ENCODE measurements at places on chromosomes 5 and 9. TPM values are rescaled to one million over a fixed set of nuclear protein-coding genes. Genes with fewer than 3 reads are reported as not detected.

GRCh38 chr5:172956936-172957335 is 2.3 kb upstream of the RPL26L1 start:
- no peak for DNase-seq

GRCh38 chr9:94563548-94563947 is 8.7 kb downstream of the PCAT7 start:
- DNase-seq = no peak

DNA sequence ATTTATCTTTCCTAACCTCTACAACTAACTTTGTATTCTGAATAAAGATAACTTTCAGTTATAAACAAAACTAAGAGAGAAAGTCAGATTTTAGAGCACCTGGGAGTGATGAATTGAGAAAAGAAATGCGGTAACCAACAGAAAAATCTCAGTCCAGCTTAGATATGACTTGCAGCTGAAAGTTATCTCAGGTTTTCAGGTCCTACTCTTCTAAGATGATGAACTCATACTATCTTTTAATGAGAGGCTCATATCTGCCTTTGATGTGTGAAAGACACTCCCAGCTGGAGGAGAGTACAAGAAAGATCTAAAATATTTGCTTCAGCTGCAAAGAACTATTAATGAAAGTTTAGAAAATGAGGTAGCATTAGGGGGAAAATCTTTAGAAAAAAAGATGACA is 190.5 kb downstream of the DENND1A start:
- no peak for DNase-seq

DNA sequence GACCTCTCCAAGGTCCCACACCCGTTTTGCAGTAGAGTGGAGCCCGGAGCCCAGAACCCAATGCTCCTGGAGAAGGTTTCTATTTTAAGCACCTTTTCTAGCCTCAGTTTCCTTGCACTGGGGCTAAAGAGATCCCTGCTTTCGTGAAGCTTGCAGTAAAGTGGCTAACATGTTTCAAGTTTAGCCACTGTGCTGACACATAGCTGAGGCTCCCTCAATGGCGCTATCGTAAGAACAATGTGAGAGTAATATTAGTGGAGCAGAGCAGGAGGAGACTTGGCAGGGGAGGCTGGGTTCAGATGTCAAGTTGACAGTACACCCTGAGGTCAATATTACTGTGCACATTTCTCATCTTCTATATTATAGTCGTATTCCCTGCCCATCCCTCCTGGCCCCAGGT is 7.9 kb downstream of the CTXN3 start:
- no peak for DNase-seq

DNA sequence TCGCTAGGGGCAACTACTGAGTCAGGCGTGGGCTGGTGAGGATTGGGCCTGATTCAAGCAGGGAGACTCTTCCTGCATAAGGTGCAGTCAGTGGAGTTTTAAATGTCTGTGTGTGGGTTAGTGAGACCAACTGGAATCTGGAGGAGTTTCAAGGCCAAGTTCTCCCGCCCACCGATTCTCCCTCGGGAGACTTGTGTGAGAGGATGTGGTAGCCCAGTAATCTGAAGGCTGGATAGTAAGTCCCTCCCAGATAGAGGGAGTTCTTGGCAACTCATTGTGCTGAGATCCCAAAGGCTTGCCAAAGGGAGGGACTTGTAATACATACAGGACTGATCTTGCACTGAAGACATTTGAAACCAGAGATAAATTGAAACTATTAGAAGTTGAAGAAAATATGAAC is 51.8 kb downstream of the WDR36 start:
- peak; percentile 91 for DNase-seq

DNA sequence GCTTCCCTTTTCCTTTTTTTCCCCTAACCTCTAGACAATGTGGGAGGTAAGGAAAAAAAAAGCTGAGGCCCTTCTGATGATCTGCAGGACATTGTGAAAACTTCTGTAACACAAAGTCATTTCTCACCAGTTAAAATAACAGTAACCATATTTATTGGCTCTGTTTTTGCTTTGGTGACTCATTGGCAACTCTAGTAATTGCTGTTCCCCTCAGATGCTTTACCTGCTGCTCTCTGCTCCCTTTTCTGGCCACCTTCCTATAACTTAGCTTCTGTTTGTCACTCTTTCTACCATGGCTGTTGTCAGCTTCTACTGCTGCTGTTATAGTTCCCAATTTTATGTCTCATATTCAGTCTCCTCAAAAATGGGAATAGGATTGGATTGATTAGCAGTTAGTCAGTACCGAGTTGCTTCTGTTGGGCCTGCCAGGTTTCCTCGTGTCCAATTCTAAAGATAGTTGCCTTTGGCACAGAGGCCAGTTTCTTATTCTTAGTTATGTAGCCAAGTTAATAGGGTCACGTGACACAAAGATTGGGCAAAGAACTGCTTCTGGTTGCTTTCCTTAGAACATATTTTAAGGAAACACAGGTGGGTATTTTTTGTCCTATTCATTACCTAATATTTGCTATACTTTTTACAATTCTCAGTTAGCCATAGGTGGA is 16.8 kb downstream of the SCAMP1 start:
- DNase-seq = peak; percentile 9

- DNase-seq = no peak
Measured at GRCh38 chr5:180839227-180839626, 21.8 kb downstream of the ZFP62 start.

GRCh38 chr5:119578937-119579336 is 50.4 kb upstream of the FAM170A start:
- peak; percentile 49 for DNase-seq

GRCh38 chr9:17926246-17926645 is 347.4 kb downstream of the SH3GL2 start:
- DNase-seq = peak; percentile 25

- DNase-seq = peak; percentile 95
Measured at GRCh38 chr5:177592010-177592834, at the start of gene TMED9. Gene TMED9 (plus strand): TSS chr5:177592203. CDS start chr5:177592215, 12 bp downstream.

DNA sequence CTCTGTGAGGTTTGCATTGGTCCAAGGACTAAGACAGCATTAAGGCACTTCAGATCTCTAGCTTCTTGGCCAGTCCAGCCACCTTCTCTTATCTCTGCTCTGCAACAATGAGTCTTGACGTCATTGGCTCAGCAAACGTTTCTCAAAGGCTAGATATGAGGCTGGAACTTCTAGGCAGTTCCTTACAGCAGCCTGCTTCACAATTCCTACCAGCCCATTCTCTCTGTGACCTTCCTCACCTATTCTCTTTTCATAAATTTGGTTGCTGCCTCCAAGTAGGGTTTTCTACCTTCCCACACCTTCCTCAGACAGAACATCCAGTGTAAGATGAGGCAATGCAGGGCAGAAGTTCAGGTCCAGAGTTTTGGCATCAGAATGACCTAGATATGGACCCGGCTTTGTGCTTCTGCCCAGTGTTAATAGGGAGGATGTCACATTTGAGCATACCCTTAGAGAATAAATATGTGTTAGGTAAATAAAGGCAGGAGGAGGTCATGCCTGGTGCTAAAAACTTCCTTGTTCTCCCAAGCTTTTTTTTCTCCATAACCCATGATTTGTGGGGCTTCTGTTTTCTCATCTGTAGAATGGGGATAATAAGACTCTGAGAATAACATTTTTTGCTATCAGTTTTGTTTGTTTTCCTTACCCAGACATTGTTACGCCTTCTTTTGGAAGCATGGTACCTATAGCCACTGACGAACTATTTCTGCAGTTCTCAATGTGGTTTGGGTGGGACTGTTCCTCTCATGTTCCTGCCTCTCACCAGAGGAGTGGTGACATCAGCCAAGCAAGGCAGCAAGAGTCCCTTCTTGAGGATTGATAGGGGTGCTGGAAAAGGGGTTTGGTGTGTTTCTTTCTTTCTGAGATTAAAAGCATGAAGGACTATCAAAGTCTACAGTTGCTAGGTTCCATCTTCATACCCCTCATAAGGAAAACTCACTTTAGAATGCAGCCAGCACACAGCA is 220.6 kb upstream of the TRIM32 start:
- no peak for DNase-seq

DNA sequence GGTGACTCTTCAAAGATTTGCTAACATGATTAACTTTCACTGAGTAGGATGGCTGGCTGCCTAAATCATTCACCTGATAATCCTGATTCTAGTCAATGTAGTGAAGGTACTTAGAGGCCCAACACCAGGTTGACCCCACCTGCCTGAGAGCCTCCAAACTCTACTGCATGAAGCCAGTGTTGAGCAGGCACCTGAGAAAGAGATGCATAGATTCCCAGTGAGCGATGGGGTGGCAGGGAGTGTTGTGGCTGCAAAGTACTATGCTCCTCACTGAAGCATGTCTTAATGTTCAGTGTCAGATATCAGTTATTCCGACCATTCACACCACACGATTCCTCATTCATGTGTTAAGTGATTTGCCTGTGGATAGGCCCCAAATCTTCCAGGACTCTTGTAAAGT is 804.4 kb downstream of the TLE4 start:
- DNase-seq = no peak

- no peak for DNase-seq
Measured at GRCh38 chr5:175478008-175478383, 364 bp upstream of the SFXN1 start.

DNA sequence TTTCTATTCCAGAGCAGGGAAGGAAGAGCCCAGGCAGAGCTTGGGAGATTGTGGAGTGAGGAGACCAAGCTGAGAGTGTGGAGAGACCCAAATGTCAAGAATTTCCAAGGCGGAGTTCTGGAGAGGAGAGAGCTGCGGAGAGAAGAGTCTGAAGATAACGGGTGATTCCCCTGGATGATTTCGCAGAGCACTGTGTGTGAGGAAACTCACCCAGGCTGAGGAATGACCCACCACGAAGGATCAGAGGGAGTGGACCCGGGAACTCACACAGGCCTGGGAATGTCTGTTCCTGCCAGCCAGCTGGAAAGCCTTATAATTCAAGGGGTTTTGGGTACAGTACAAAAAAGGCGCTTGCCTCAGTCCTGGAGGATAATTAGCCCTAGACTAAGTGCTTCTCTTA is 94.2 kb downstream of the WNK2 start:
- DNase-seq = no peak

DNA sequence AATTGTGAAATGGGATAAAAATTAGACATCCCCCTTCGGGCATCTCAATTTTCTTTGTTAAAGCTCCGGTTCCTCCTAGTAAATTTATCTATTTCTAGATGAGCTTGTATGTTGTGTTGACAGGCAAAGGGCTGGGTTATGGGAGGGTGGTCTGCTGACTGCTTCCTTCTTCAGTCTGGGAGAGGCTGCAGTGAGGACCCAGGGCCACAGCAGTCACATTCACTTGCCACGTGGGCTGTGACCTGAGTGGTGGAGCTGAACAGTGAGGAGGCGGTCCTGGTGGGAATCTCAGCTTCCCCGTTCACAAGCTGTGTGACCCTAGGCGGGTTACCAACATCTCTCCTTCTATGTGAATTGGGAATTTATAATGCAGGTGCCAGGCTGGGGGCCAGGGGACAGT is 57.5 kb upstream of the RXRA start:
- DNase-seq = no peak

- DNase-seq = peak; percentile 39
Measured at GRCh38 chr9:132426639-132427414, 16.8 kb downstream of the CFAP77 start.

GRCh38 chr5:125210242-125210947 is 464.0 kb upstream of the ZNF608 start:
- no peak for DNase-seq

- DNase-seq = no peak
Measured at GRCh38 chr5:119385536-119386128, 29.8 kb downstream of the TNFAIP8 start.

DNA sequence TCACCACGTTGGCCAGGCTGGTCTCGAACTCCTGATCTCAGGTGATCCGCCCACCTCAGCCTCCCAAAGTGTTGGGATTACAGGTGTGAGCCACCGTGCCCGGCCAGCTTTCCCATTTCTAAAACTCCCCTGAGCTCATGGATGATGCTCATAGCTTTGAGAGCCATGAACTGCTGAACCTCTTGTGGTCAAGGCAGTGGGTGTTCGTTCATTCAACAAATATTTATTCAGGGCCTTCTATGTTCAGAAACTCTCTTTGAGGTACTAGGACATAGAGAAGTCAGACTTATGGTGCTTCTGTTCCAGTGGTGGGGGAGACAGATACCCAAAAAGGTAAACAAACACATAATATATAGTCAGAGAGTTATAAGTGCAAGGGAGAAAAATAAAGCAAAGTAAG is 2.7 kb downstream of the BSPRY start:
- no peak for DNase-seq

GRCh38 chr5:17118631-17119030 is 98.8 kb upstream of the BASP1 start:
- peak; percentile 94 for DNase-seq

GRCh38 chr5:125564317-125564975 is 818.0 kb upstream of the ZNF608 start:
- no peak for DNase-seq

DNA sequence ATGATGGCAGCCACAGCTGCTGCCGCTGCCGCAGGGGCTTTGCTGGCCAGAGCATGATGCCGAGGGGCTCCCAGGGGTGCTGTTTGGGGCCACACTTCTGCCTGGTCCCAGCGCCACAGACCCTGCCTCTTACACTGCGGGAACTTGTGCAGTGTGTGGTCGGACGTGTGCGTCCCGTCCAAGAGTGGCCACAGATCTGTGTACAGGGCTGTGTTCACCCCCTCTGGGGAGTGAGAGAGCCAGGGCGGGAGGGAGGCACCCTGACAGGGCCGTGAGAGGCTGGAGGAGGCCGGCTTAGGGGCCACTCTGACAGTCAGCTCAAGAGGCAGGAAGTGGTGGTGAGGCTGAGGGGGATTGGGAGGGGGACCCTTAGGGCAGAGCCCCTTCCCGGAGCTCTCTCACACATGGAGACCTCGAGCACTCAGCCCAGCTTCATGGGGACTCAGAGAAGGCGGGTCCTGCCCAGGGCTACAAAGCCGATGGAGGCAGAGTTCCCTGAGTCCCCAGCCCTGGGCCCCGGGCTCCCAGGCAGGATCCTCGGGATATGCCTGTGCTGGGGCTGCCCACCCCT is 13.1 kb upstream of the CARD19 start:
- DNase-seq = no peak

DNA sequence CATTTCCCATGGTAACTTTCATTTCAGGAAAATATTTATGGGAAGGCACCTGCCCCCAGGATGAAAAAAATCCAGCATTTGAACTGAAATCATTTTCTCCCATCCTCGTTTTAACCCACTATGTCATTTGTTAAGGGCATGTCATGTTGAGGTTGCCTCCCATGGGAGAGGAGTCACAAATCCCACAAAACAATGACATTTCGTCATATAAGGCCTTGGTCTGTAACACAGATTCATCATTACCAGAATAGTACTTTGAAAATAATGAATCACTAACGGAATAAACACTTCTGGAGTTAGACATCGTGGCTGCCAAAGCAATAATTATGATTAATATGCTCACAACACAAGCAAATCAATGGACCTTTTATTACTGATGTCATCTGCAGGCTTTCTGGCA is 274.1 kb downstream of the NDUFS4 start:
- DNase-seq = no peak

The ANKRD31 gene
- not detected for total RNA-seq

The MAN1B1 gene
- total RNA-seq = 61.9 TPM

The PCDHGA8 gene
- total RNA-seq = 0.06 TPM

The FIBCD1 gene
- 11.0 TPM for total RNA-seq

The CDKN2B-AS1 gene
- total RNA-seq = not detected

The PFN3 gene
- total RNA-seq = not detected

The TMEM250 gene
- total RNA-seq = 49.5 TPM

The FUBP3 gene
- 80.6 TPM for total RNA-seq
